ENCODE measurements at places on chromosomes 1 and 21. TPM values are rescaled to one million over a fixed set of nuclear protein-coding genes. Genes with fewer than 3 reads are reported as not detected.
A peak's percentile ranks its signal among the peaks of the same experiment; 100 is the strongest.

GRCh38 chr1:180728472-180729106, 96.8 kb downstream of the XPR1 start:
- DNase-seq = no peak

DNA sequence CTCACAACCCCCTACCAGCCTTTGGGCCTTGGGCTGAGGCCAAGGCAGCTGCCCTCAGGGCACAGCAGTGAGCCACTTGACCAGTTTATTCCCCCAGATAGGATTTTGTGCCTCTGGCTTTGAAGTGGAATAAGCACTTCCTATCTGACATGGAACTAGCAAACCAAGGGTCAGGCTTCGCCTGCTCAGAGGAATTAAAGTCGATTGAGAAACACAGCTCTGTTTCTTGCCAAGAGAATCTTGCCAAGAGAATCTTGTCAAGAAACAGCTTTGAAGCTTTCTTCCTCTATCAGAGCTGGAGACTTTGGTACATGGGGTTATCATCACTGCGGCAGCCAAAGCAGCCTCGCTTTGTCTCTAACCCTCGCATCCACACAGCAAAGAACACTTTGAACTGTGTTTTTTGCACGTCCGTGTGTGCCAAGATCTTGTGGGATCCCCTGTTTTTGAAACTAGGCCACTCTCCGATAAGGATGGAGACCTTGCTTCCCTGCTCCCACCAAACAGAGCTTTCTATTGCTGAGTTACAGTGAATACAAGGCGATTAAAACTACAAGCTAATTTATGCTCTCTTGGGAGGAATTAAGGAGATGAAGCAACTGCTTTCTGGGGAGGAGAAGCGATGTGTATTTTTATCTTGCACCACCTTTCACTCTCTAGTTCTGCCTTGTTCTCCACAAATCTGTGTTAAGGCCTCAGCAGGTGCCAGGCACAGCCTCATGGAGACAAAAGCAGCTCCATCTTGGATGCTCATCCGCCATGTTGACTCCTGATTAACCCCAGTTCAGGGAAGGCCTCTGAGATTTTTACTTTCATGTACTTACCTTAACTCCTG, 67.3 kb downstream of the RHOU start:
- no peak for DNase-seq

DNA sequence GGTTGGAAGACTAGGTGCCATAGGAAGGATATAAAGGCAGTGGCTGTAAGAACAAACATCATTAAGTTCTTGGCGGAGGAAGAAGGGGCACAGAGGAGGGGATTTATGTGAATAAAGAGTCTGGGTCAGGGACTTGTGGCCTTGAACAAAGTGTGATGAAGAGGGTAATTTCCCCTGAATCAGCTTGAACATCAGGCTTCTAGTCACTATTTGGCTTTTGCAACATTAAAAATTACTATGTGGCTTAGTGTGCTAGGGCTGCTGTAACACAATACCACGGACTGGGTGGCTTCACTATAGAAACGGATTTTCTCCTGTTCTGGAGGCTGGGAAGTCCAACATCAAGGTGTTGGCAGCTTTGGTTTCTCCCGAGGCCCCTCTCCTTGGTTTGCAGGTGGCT, 70.5 kb upstream of the CNIH3 start:
- DNase-seq = no peak

DNA sequence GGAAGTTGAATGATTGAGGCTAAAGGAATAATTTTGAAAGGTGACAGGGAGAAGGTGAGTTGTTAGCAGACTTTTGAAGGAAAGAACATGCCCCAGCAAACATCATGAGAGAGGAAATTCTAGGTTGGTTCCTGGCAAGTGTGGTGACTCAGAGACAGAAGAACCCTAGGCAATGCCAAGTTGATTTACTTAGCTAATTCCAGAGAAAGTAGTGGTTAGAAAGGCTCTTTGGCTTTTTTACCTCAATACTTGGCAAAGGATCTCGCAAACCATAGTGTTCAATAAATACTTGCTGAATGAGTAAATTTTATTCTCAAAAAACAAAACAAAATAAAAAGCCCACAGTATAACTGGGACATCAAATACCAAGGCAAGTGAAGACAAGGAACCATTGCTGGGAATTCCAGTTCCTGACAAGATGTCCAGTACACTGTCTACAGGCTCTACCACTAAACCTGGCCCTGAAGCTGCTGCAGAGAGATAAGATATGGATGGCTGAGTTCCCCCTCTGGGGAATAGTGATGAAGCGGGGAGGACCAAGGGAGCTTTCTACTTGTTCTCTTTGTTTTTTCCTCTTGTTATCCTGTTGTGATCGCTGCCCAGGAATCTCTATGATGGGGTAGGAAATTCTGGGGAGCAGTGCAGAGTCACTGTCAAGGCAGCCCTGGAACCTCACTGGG, 48.2 kb downstream of the IL12RB2 start:
- peak; percentile 33 for DNase-seq

The C1orf141 gene
- not detected for total RNA-seq

DNA sequence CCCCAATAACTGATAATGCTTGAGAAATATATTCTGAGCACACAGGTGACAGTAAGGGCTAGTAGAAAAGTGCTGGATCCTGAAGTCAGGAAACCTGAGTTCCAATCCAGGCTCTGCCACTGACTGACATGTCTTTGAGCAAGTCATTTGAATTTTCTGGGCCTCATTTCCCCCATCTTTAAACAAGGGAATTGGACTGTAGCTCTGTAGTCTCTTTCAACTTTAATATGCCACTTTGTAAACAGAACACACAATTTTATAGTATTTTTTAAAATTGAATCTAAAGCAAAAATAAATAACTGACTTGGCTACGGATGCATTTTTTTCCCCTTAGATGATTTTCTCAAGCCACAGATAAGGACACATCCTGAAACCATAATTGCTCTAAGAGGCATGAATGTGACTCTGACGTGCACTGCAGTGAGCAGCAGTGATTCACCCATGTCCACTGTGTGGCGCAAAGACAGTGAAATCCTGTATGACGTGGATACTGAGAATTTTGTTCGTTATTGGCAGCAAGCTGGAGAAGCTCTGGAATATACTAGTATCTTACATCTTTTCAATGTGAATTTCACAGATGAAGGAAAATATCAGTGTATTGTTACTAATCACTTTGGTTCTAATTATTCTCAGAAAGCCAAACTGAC, 37.0 kb downstream of the LRIG2 start:
- DNase-seq = no peak

The PDE4B gene
- 1.8 TPM for total RNA-seq

DNA sequence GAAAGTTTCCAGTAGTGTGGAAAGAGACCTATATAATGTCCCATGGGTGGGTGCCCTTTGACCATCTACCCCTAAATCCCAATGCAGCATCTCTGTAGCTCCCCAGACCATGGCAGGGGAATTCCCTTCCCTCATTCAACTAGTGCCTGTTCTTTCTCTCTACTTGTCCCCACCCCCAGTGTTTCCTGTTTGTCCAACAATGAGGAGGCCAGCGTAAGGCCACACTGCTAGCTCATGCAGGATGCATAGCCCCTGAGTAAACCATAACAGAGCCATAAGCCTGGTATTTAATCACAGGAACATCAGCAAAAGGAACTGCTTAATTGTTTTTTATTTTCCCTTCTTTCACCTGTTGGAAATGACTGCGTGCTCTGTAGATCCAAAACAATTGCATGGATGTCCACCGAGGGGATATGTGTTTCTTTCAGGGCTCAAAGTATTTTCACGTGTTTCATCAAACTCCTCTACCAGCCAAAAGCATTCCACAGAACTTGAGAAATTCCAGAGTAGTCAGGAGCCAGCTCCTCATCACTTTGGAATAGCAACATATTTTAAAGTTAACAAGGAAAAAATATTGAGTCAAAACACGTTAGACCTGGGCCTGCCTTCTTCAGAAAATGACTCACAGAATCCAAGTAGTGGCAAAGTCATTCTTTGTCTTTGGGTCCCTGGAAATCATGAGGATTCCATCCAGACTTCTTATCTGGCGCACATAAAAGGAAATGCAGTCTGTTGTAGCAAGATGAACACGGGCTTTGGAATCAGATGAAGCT, 162.5 kb upstream of the SGIP1 start:
- no peak for DNase-seq

The LAMC2 gene
- total RNA-seq = 0.16 TPM

DNA sequence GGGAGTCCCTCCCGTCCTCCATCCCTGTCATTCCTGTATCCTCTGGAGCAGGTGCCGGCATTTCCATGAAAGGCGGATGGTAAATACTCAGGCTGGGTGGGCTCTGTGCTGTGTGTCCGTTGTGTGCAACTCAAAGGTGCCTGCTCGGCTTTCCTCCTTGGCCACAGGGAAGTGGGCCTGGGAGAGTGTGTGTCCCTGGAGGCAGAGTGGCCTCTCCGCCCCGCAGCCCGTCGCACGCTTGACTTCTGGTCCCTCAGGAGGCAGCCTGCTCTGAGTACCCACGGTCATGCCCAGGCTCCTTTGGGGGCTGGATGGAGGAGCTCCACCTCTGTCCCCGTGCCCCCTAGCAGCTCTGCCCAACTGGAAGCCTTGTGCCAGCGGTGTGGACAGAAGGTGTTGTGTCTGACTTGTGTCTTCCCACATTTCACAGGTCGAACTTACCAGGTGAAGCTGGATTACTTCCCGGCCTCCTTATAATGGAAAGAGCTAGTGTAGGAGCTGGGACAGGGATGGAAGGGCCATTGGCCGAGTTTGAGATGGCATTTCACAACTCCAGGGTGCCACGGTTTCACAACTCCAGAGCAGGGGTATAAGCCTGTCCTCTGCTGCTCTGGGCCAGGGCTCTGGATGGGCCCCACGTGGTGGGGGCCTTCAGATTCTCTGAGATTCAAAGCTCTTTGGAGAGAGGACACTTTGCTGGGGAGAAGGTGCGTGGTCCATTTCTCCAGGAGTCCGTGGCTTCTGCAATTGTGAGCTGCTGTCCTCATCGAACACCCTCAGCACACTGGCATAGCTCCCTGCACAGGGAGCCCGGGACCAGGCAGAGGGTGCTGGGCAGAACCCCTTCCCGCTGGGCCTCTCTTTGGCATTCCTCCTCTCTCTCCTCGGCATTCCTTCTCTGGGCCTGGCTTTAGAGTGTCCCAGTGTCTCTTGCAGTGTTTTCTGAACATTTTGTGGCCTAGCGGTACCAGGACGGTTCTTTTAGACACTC, 152.7 kb upstream of the COL6A1 start:
- DNase-seq = no peak

- DNase-seq = no peak
These were observed 54.9 kb upstream of the NEK7 start for GRCh38 chr1:198101716-198102453.

- DNase-seq = no peak
These were observed 8.7 kb downstream of the TAL1 start for GRCh38 chr1:47223174-47223920.

DNA sequence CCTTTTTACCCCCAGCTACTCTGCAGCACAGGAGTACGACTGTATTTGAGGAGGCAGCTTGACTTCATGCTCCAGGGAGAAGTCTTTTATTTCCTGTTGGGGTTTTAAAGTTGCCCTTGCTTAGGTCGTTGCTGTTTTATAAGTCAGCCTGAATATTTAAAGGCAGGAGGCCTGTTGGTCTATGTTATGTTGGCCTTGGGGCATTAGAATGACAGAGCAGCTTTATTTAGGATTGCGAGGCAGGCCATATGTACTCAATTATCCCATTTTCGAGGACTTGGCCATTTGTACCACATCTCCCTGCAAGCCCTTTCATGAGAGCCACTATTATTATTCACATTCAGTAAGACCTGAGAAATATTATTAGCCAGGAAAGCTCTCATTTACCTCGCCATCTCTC, 47.0 kb downstream of the KIF26B start:
- DNase-seq = no peak

DNA sequence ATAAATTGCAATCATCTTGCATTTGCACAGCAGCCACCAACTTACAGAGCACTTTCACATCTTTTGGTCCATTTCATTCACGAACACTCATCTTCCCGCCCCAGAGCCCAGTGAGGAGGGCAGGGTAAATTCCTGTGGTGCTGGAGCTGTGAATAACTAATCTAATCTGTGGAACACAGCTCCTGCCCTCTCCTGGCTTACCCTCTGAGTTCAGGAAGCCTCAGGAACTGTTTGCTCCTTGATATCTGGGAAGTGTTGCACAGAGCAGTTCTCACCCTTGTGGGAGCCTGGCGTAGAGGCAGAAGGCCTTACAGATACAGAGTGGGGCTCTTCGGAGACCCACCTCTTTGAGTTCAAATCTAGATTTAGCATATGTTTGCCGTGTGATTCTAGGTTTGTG, 11.6 kb upstream of the RD3 start:
- no peak for DNase-seq

GRCh38 chr1:54973205-54973921, 7.1 kb upstream of the TMEM61 start:
- peak; percentile 74 for DNase-seq

DNA sequence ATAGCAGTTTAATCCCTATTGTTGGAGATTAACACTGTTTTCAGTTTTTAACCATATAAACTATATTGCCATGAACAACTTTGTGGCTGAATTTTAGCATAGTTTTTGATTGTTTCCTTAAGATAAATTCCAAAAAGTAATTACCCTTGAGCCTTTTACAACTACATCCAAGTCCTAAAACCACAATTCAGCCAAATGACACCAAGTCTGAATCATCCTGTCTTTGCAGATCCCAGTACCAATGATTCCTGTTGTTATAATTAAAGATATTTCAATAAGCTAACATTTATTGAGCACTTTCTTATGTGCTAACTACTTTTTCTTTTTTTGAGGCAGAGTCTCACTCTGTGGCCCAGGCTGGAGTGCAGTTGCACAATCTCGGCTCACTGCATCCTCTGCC, 35.6 kb downstream of the IL23R start:
- no peak for DNase-seq

- DNase-seq = no peak
These were observed 140.4 kb downstream of the COP1 start for GRCh38 chr1:176066709-176067108.

The FHAD1 gene
- 0.33 TPM for total RNA-seq

The AIRE gene
- total RNA-seq = not detected

The OVAAL gene
- total RNA-seq = not detected

GRCh38 chr1:230337266-230337665, 88.9 kb downstream of the PGBD5 start:
- DNase-seq = no peak

The GUCA2A gene
- total RNA-seq = not detected

GRCh38 chr1:231931146-231931545, 304.6 kb downstream of the DISC1 start:
- peak; percentile 86 for DNase-seq

DNA sequence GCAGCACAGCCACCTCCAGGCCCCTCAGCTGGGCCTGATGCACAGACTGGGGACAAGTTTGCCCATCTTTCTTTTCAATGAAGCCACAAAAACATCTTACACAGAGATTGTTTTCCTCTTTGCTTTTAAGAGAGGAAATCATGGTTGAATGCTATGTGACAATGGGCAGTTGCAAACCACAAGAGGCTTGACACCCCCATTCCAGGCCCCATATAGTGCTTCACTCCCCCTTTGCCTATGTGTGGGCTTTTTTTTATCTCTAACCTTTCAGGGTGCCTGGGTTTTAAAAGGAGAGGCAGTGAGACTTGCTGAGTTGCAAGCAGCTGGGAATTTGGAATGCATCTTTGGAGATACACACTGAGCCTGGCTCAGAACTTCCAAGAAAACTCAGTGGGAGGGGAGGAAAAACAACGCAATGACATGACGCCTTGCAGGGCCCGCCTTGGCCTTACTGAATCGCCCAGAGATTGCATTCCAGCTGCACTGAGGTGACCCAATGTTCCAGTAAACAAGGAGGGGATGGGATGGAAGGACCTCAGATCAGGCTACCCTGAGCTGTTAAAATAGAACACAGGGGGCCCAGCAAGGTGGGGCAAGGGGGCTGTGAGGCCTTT, 145.2 kb upstream of the ZNF648 start:
- DNase-seq = no peak

The THRAP3 gene
- total RNA-seq = 84.6 TPM

All from MG63 (cell line).